ENCODE measurements at places on chromosomes 13 and 19. TPM values are rescaled to one million over a fixed set of nuclear protein-coding genes. Genes with fewer than 3 reads are reported as not detected.

Gene SERTM1
- total RNA-seq, result not detected

Gene TIMM13
- total RNA-seq, result 48.3 TPM

GRCh38 chr19:4597975-4598671, 38.6 kb upstream of the SEMA6B start:
- DNase-seq, result peak; percentile 52

- DNase-seq, result peak; percentile 44
These were observed 12.9 kb downstream of the CFD start for GRCh38 chr19:872266-872951.

DNA sequence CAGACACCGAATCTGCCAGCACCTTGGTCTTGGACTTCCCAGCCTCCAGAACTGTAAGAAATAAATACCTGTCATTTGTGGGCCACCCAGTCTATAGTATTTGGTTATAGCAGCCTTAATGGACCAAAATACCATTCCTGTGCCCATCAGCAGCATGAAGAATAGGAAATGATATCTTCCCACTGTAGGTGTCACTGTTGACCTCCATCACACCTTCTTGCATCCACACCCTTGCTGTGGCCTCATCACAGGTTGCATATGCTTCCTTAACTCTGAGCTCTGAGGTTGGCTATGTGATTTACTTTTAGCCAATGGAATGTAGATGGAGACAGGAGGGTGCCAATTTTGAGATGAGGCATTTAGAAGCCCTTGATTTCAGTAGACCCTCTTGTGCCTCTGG, 242.0 kb upstream of the TSHZ3 start:
- no peak for DNase-seq

Gene ZNF534
- total RNA-seq, result not detected

DNA sequence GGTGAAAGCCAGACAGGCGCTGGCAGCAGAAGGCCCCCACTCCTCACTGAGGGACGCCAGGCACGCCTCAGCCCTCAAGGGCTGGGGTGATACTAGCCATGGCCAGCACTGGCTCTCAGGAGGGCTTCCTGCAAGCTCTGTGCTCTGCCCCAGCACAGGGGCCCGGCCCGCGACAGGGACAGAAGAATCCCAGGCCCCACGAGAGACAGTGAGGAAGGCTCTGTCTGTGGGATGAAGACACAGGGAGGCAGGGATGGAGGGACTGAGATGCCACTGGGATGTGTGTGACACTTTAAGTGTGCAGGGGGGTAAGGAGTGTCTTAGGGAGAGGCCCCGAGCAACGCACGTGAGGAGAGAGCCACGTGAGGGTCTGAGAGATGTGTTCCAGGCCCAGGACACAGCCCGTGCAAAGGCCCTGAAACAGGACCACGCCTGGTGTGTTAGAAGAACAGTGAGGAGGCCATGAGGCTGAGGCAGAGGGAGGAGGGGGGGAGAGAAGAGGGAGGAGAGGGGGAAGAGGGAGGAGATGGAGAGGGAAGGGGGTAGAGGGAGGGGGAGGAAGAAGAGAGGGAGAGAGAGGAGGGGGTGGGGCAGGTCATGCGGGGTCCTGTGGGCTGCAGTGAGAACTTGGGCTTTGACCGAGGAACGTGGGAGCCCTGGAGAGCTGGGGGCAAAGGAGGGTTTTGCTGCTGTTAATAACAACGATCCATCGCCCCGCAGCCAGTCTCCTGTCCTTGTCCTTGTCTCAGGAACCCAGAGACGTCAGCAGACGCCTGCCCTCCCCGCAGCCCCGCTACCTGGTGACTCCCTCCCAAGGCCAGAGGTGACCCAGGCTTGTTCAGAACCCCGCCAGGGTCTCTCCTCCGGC, 7.2 kb downstream of the RPL36 start:
- no peak for DNase-seq
